Chondrocyte (in vitro differentiated cells): ENCODE measurements at places on chromosomes 2 and 18. TPM values are rescaled to one million over a fixed set of nuclear protein-coding genes. Genes with fewer than 3 reads are reported as not detected.

DNA sequence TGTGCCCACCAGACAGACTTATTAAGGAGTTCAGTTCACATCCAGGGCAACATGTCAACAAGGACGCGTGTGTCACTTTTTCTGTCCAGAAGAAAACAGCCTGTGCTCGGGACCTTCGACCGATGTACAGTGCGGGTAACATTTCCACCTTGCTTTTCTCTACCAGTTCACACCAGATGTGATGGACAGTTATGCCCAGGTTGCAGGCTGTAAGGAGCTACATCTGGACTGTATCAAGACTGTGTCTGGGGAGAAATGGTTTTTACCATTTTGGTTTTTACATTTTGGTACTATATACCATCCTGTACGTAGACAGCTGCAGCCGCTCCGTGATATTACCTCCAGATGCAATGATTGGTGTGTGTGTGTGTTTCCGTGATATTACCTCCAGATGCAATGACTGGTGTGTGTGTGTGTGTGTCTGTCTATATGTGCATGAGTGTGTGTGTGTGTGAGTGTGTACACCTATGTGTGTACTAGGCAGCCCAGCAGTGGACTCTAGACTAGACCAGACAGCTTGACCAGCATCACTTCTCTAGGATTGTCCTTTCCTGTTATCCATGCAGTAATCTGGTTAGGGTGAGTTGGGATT, 118.0 kb downstream of the COL6A3 start:
- H3K4me3 ChIP-seq, result no peak overlapping the region
- H3K27me3 ChIP-seq, result no peaks in the 10 kb centered on the region
- H3K27ac ChIP-seq, result no peak overlapping the region
- DNase-seq, result no peak
- peaks cover 75% of the 10 kb centered on the region for H3K4me1 ChIP-seq

Gene GPR39
- total RNA-seq, result 0.20 to 0.31 TPM in 2 of 3 replicates, not detected in the other

- H3K36me3 ChIP-seq, result no peaks in the 10 kb centered on the region
- H3K4me3 ChIP-seq, result no peak overlapping the region
- H3K27ac ChIP-seq, result no peak overlapping the region
- H3K27me3 ChIP-seq, result peaks cover 5% of the 10 kb centered on the region
- DNase-seq, result peak; percentile 73
These were observed 73.1 kb upstream of the HPCAL1 start for GRCh38 chr2:10229462-10230099.

DNA sequence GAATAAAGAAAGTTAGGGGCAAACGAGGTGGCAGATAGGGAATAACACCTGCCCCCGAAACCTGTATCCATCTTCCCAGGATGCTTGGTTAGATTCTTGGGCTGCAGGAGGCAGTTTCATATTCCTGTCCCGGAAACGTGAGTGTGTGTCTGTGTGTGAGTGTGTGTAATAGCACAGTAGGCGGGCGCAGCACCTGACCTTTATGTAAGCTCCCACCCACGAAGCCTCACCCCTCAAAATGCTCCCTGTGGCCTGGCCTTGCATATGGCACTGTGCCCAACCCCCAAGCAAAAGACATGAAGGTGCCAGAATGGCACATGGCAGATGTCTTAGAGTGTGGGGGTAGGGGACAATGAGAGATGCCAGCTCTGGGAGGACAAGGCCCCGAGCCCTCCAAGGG, 48.9 kb downstream of the EFR3B start:
- DNase-seq, result no peak
- peaks cover 3% of the 10 kb centered on the region for H3K4me1 ChIP-seq
- H3K27ac ChIP-seq, result no peak overlapping the region
- H3K27me3 ChIP-seq, result no peaks in the 10 kb centered on the region

- no peaks in the 10 kb centered on the region for H3K27me3 ChIP-seq
- H3K4me3 ChIP-seq, result no peak overlapping the region
- H3K4me1 ChIP-seq, result peaks cover 11% of the 10 kb centered on the region
- H3K27ac ChIP-seq, result no peak overlapping the region
- DNase-seq, result no peak
These were observed 81.1 kb downstream of the BOLA3 start for GRCh38 chr2:74066491-74067203.

DNA sequence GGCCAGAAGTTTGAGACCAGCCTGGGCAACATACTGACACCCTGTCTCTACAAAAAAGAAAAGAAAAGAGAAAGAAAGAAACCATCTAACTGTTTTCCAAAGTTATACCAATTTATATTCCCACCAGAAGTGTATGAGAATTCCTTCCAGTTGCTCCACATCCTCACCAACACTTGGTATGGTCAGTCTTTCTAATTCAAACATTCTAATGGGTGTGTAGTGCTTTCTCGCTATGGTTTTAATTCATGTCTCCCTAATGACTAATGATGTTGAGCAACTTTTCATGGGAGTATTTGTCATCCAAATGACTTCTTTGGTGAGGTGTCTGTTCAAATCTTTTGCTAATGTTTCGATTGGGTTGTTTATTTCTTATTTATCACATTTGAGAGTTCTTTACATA, 10.5 kb upstream of the B3GNT7 start:
- H3K36me3 ChIP-seq, result peaks cover 7% of the 10 kb centered on the region
- peaks cover 28% of the 10 kb centered on the region for H3K4me1 ChIP-seq
- no peak for DNase-seq
- no peak overlapping the region for H3K4me3 ChIP-seq
- no peaks in the 10 kb centered on the region for H3K27me3 ChIP-seq
- H3K27ac ChIP-seq, result no peak overlapping the region

Gene SPIRE1
- 38.3 to 65.8 TPM (median 57.8 TPM) in 3 replicates for total RNA-seq

DNA sequence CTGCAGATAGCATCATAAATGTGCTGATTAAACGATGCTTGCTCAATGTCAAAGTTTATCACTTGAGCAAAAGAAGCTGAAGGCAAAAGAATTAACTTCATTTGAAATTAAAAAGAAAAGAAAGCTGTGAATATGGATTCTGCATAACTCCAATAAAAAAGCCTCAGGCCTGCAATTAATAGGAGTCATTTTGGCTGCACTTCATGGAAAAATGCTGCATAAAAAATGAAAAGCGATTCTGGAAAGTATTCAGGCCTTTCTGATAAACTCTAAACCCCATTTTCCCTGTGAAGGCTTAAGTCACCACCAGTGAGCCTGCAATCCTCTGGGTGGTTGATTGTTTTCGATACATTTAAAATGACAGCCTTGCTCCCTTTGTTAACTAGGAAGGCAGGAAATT, 1793.4 kb downstream of the SUCLG1 start:
- H3K36me3 ChIP-seq, result no peaks in the 10 kb centered on the region
- peaks cover 2% of the 10 kb centered on the region for H3K27me3 ChIP-seq
- no peak overlapping the region for H3K4me3 ChIP-seq
- no peak for DNase-seq
- no peak overlapping the region for H3K27ac ChIP-seq
- no peaks in the 10 kb centered on the region for H3K4me1 ChIP-seq

Gene GLI2
- 31.1 to 37.0 TPM (median 36.0 TPM) in 3 replicates for total RNA-seq

Gene CIB4
- not detected in 3 replicates for total RNA-seq

- H3K27me3 ChIP-seq, result peaks cover 17% of the 10 kb centered on the region
- H3K27ac ChIP-seq, result no peak overlapping the region
- no peak overlapping the region for H3K4me3 ChIP-seq
- no peak for DNase-seq
- H3K4me1 ChIP-seq, result no peaks in the 10 kb centered on the region
These were observed 92.7 kb upstream of the CNGA3 start for GRCh38 chr2:98253461-98254070.

DNA sequence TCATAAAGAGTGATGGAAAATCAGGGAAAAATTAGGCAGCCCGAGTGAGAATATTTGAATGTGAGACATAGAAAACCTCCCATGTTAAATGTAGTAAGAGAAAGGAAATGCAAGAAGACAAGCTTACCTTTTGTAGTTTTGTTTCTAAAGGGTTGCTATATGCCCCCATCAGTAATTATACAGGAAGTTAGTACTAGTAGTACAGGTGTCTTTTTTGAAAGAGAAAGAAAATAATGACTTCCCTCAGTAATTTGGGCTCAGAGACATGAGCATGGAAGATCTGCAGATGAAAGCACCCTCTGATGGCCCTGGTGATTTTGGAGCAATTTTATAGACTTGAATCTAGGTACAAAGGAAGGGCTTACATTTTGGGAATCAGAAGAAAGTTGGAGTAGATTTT, 80.8 kb downstream of the RHBDD1 start:
- peaks cover 13% of the 10 kb centered on the region for H3K4me1 ChIP-seq
- H3K27me3 ChIP-seq, result no peaks in the 10 kb centered on the region
- H3K4me3 ChIP-seq, result no peak overlapping the region
- H3K27ac ChIP-seq, result no peak overlapping the region

GRCh38 chr2:86513948-86514660, 49.1 kb downstream of the CHMP3 start:
- DNase-seq, result no peak
- H3K36me3 ChIP-seq, result peaks cover 12% of the 10 kb centered on the region
- H3K4me1 ChIP-seq, result peaks cover 15% of the 10 kb centered on the region

Gene ZNF396
- total RNA-seq, result 1.4 to 1.5 TPM (median 1.4 TPM) in 3 replicates

DNA sequence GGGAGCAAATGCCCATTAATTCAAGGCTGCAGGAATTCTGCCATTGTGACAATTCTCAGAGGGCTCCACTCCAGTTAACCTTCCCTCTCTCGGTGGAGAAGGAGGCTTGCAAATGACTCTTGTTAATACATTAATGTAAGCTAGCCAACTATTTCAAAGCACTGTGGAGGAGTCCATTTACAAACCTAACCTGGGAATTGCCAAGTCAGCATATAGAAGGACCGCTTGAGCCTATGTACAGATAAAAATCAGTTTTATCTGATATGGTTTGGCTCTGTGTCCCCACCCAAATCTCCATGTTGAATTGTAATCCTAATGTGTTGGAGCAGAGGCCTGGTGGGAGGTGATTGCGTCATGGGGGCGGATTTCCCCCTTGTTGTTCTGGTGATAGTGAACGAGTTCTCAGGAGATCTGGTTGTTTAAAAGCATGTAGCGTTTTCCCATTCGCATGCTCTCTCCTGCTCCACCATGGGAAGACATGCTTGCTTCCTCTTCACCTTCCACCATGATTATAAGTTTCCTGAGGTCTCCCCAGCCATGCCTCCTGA, 366.7 kb downstream of the LRATD1 start:
- no peaks in the 10 kb centered on the region for H3K36me3 ChIP-seq
- no peaks in the 10 kb centered on the region for H3K4me1 ChIP-seq
- H3K27ac ChIP-seq, result no peak overlapping the region

GRCh38 chr18:72375618-72376017, 168.5 kb downstream of the CBLN2 start:
- no peaks in the 10 kb centered on the region for H3K36me3 ChIP-seq
- H3K27me3 ChIP-seq, result no peaks in the 10 kb centered on the region
- H3K4me3 ChIP-seq, result no peak overlapping the region
- H3K27ac ChIP-seq, result no peak overlapping the region
- DNase-seq, result no peak

Gene IHH
- total RNA-seq, result 0.19 TPM in 1 of 3 replicates, not detected in the others

Gene EMILIN2
- total RNA-seq, result 2.2 to 9.9 TPM (median 9.3 TPM) in 3 replicates

Gene TMEM37
- total RNA-seq, result 0.36 to 1.1 TPM (median 0.77 TPM) in 3 replicates

GRCh38 chr2:20595439-20596192, 55.3 kb downstream of the HS1BP3 start:
- H3K27ac ChIP-seq, result peak overlapping the region; percentile 87
- no peaks in the 10 kb centered on the region for H3K27me3 ChIP-seq
- peaks cover 66% of the 10 kb centered on the region for H3K4me1 ChIP-seq
- H3K4me3 ChIP-seq, result no peak overlapping the region

- no peaks in the 10 kb centered on the region for H3K36me3 ChIP-seq
- no peak for DNase-seq
- peak overlapping the region; percentile 75 for H3K27ac ChIP-seq
- H3K27me3 ChIP-seq, result no peaks in the 10 kb centered on the region
- H3K4me1 ChIP-seq, result peaks cover 10% of the 10 kb centered on the region
- no peak overlapping the region for H3K4me3 ChIP-seq
These were observed 8.7 kb downstream of the TMEM169 start for GRCh38 chr2:216090369-216090786.

GRCh38 chr2:68800027-68800401, 65.4 kb downstream of the ARHGAP25 start:
- H3K4me1 ChIP-seq, result no peaks in the 10 kb centered on the region
- H3K27ac ChIP-seq, result no peak overlapping the region
- H3K27me3 ChIP-seq, result no peaks in the 10 kb centered on the region
- H3K36me3 ChIP-seq, result no peaks in the 10 kb centered on the region
- no peak overlapping the region for H3K4me3 ChIP-seq
- no peak for DNase-seq

DNA sequence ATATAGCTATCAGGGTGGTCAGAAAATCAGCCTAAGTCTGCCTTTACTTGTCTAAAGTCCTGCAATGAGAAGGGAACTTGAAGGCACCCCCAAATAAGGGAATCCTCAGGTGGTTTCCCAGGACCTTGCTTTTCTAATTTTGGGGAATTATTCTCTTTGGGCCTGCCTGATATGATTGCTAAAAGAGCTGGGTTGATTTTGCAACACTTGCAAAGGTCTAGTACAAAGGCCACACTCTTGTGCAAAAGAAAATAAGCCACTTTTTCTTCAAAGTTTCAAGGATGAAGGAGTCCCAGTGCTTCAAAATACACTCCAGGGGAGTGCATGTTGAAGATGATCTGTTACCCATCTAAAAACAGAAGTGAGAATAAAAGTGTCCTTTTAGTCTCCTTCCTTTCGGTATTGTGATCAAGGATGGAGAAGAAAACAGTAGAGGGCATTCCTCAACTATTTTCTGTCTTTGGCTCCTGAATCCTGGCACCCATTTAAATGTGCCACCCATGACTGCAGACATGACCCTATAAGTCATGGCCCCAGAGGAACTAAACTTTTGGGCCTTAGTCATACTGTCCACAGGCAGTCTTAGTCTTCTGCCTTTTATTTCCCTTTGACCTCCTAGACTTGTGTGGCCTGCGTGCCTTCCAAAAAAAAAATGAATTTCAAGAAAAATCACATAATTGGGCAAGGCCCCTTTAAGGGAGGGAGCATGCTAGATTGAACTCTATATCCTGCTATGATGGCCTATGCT, 5.1 kb downstream of the SULT1C3 start:
- DNase-seq, result no peak
- no peak overlapping the region for H3K4me3 ChIP-seq
- H3K27ac ChIP-seq, result no peak overlapping the region
- no peaks in the 10 kb centered on the region for H3K4me1 ChIP-seq

- no peaks in the 10 kb centered on the region for H3K4me1 ChIP-seq
- no peak overlapping the region for H3K27ac ChIP-seq
- H3K4me3 ChIP-seq, result no peak overlapping the region
- no peaks in the 10 kb centered on the region for H3K36me3 ChIP-seq
- no peak for DNase-seq
- peaks cover 8% of the 10 kb centered on the region for H3K27me3 ChIP-seq
These were observed 674.3 kb upstream of the NRXN1 start for GRCh38 chr2:51706220-51706619.

Gene CD302
- 6.0 to 10.6 TPM (median 6.4 TPM) in 3 replicates for total RNA-seq

GRCh38 chr2:190668892-190669291, 20.0 kb downstream of the NAB1 start:
- H3K36me3 ChIP-seq, result peaks cover 14% of the 10 kb centered on the region
- no peak for DNase-seq
- no peak overlapping the region for H3K4me3 ChIP-seq
- no peaks in the 10 kb centered on the region for H3K27me3 ChIP-seq
- peaks cover 15% of the 10 kb centered on the region for H3K4me1 ChIP-seq

GRCh38 chr2:85435220-85435958, 16.9 kb downstream of the SH2D6 start:
- H3K4me3 ChIP-seq, result no peak overlapping the region
- H3K4me1 ChIP-seq, result peaks cover 35% of the 10 kb centered on the region
- no peak for DNase-seq

Gene MDH1B
- total RNA-seq, result 0.82 to 1.5 TPM (median 0.90 TPM) in 3 replicates

- H3K27ac ChIP-seq, result no peak overlapping the region
- no peak for DNase-seq
- H3K4me3 ChIP-seq, result no peak overlapping the region
- H3K27me3 ChIP-seq, result no peaks in the 10 kb centered on the region
These were observed 1999.1 kb upstream of the CELF4 start for GRCh38 chr18:39564716-39565115.
